GM12864 (cell line): ENCODE measurements at places on chromosomes 13 and 19.

- no peak for DNase-seq
Observed at GRCh38 chr13:95182570-95183265, 118.5 kb downstream of the ABCC4 start.

- no peak for DNase-seq
Observed at GRCh38 chr19:9427941-9428340, 7.4 kb downstream of the ZNF266 start.

GRCh38 chr13:27569405-27569804 lies 50.9 kb downstream of the LNX2 start:
- DNase-seq = no peak

GRCh38 chr19:35357867-35358573 lies at the start of gene FFAR3:
Gene FFAR3, plus strand, starts transcription at chr19:35358460. Its CDS starts 431 bp downstream, at chr19:35358891.
- DNase-seq = no peak

DNA sequence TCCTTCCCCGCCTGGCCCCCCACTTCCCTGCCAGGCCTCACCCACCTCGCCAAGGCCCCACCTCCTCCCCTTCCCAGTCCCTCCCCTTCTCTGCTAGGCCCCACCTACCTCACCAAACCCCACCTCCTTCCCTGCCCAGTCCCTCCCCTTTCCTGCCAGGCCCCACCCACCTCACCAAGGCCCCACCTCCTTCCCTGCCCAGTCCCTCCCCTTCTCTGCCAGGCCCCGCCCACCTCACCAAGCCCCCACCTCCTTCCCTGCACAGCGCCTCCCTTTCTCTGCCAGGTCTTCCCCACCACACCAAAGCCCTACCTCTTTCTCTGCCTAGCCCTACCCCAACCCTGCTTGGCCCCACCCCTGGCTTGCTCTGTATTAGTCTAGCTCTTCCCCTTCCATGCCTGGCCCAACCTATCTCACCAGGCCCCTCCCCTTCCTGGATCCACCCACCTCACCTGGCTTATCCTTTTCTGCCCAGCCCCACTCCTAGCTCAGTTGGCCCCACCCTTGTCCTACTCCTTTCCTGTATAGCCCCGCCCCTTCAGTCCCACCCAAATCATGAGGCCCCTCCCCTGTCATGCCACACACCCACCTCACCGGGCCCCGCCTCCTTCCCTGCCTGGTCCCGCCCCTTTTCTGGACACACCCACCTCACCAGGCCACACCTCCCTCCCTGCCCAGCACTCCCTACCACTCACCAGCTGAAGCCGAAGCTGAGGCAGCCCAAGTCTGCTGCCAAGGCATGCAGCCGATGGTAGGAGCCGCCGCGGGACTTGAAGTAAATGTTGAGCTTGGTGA lies 16.2 kb downstream of the CERS1 start:
- DNase-seq = no peak

- no peak for DNase-seq
Observed at GRCh38 chr13:50758796-50759195, 84.7 kb downstream of the DLEU7 start.

- DNase-seq = no peak
Observed at GRCh38 chr13:32545083-32545482, 6.5 kb upstream of the N4BP2L2 start.
